T-helper 1 cell treated with Interleukin-12 subunit alpha and Interleukin-12 subunit beta and Interleukin-4 antibody, amounts not matched to agents 30 ng/mL and 1 ng/mL, for 36 hours (primary cell): ENCODE measurements at places on chromosomes 11 and 22. TPM values are rescaled to one million over a fixed set of nuclear protein-coding genes. Genes with fewer than 3 reads are reported as not detected.

Gene IL18
- 0.17 and 0.39 TPM in 2 replicates for total RNA-seq

Gene GPHA2
- total RNA-seq, result not detected in 2 replicates

Gene KRTAP5-1
- not detected in 2 replicates for total RNA-seq

Gene MS4A7
- not detected in 2 replicates for total RNA-seq

Gene GRAMD1B
- 132 and 137 TPM in 2 replicates for total RNA-seq

Gene BDNF
- total RNA-seq, result not detected in 2 replicates

Gene SLC22A25
- total RNA-seq, result not detected in 2 replicates

Gene CCDC89
- total RNA-seq, result 1.4 and 2.0 TPM in 2 replicates

Gene SLC5A12
- total RNA-seq, result not detected in 2 replicates

Gene CHRM1
- total RNA-seq, result not detected in 2 replicates

Gene MMP1
- total RNA-seq, result not detected in 2 replicates

Gene OR52I1
- total RNA-seq, result 0.07 TPM in 1 of 2 replicates, not detected in the other

Gene FOLR1
- not detected in 2 replicates for total RNA-seq

Gene USP28
- total RNA-seq, result 47.8 and 59.5 TPM in 2 replicates

Gene PDGFB
- total RNA-seq, result 0.83 and 0.95 TPM in 2 replicates

Gene UPK3A
- total RNA-seq, result not detected in 2 replicates

Gene CDC42BPG
- 0.42 and 1.0 TPM in 2 replicates for total RNA-seq

Gene RIMBP3C
- 0.47 and 0.68 TPM in 2 replicates for total RNA-seq

Gene TBX1
- not detected in 2 replicates for total RNA-seq

Gene GLYATL2
- total RNA-seq, result not detected in 2 replicates

Gene PAMR1
- total RNA-seq, result not detected in 2 replicates

Gene OR2AG1
- total RNA-seq, result not detected in 2 replicates

Gene MPPED2
- total RNA-seq, result not detected in 2 replicates

Gene KRTAP5-10
- total RNA-seq, result not detected in 2 replicates

Gene TRIOBP
- total RNA-seq, result 41.0 and 45.8 TPM in 2 replicates
